SK-N-DZ (cell line): ENCODE measurements at places on chromosomes 4 and X.

- DNase-seq, result peak; percentile 83
These were observed 91.9 kb upstream of the MAPK10 start for GRCh38 chr4:86451560-86452330.

DNA sequence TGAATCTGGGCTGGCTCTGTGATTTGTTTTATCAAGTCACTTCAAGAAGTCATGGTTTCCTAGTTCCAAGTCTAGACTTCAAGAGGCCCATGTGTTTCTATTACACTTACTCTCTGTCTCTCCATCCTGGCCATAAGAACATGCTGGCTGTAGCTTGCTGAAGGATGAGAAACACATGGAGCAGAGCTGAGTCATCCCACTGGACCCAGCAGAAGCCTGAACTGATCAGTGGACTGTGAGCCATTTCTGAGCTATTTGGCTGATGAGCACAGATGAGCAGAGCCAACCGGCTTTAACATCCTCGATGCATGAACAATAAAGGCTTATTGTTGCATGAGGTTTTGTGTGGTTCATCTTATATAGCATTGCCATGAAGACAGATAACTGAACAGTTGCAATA, 290.6 kb upstream of the BOD1L1 start:
- no peak for DNase-seq

DNA sequence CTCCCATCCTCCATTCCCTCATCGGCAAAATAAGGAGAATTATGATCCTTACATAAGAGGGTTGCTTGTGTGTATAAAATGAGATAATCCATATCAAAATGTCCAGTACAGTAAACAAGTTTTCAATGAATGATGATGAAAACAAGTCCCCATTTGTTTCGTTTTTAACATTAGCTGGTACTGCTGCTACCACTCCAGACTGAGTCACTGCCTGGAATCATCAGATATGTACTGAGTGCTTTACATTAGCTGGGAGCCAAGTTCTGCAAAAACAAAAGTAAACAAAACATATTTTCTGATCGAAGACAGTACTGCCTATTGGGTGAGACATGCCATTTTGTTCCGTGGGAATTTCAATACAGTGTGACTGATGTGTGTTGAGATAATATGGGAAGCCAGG, 123.2 kb upstream of the IGFBP7 start:
- DNase-seq, result no peak

- DNase-seq, result no peak
These were observed 2127.3 kb downstream of the PCDH7 start for GRCh38 chr4:32847461-32847860.

DNA sequence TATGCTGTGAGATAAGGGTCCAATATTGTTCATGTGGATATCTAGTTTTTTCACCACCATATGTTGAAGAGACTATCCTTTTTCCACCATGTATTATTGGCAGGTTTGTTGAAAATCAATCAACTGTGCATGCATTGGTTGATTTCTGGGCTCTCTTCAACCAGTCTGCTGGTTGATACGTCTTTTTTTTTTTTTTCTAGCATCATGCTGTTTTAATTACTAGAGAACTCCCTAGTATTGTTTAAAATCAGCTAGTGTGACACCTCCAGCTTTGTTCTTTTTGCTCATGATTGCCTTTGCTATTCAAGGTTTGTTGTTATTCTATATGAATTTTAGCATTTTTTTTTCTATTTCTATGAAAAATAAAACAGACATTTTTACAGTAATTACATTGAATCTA, 123.9 kb downstream of the SLC7A11 start:
- DNase-seq, result no peak
